Umbilical cord (tissue), 2 donors: ENCODE measurements at places on chromosomes 5 and 9. TPM values are rescaled to one million over a fixed set of nuclear protein-coding genes. Genes with fewer than 3 reads are reported as not detected.

AGXT2 gene
- total RNA-seq: 2.2 TPM

FBXO4 gene
- 39.0 TPM for total RNA-seq

- DNase-seq: no peak
These were observed 86.6 kb upstream of the ANKH start for GRCh38 chr5:14958188-14958587.

- DNase-seq: no peak
These were observed 17.4 kb downstream of the CDC42SE2 start for GRCh38 chr5:131281133-131281867.

- no peak for DNase-seq
These were observed 2.9 kb downstream of the FREM1 start for GRCh38 chr9:14907360-14907685.

DNA sequence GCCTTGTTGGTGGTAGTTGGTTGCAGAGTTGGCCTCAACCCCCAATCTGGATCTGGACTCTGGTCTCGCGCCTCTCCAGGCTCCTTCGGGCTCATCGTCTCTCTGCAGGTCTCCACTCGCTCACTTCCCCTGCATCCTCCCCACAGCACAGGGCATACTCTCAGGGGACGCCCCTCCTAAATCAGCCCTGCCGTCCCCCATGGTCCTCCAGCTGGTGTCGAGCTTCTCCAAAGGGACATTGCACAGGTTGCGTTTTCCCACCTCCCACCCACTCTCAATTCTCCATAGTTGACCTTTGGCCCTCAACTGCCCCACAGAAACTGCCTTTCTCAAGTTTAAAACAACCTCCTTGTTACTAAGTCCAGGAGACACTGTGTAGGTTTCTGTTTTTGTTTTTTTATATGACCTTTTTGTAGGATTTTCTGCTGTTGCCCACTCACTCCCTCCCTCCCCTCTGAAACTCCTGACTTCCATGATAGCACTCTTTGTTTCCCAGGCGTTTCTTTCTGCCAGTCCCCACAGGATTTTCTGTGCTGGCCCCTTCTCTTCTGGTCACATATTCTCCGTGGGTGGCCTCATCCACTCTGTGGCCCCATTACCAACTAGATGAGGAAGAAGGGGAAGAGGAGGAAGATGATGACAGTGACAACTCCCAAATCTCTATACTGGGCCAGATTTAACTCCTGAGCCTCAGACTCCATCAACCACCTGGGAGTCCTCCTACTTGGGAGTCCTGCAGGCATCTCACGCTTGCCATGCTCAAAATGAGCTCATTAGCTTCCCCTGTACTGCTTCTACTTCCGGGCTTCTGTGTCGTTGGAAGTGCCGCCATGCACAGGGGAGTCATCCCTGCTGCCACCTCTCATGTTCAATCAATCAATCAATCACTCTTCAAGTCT is 50.3 kb downstream of the ALG2 start:
- no peak for DNase-seq

- DNase-seq: peak; percentile 97
These were observed 19.2 kb downstream of the GSN start for GRCh38 chr9:121286973-121287741.

PCDHA1 gene
- 5.3 TPM for total RNA-seq

- no peak for DNase-seq
These were observed 91.3 kb downstream of the RALGPS1 start for GRCh38 chr9:127005770-127006314.

SLCO6A1 gene
- total RNA-seq: 2.9 TPM

NR5A1 gene
- not detected for total RNA-seq

DNA sequence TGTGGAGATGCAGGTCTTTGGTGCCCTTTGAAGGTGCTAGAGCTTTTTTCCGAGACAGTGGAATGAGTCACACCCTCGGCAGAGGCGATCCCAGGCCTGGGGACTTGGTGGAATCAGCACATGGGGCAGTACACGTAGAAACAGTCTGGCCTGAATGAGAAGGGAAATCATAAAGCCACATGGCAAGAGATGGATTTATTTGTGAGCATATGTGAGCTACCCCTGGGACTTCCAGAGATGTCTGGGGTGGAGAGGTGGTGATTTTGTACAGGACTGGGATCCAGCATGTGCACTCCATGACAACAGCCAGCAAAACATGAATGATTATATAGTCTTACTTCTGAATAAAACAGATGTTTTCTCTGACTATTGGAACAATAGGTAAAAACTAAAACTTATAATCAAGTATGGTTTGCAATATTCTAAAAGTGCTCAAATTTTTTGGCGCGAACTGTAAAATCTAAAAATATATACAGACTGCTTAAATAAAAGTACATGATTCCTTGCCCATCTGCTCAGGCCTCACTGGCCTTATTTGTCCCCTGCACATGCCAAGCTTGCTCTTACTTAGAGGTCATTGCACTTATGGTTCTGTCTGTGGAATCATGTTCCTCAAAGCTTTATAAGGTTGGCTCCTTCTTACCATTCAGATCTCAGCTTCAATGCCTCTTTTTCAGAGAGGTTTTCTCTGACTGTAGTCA is 54.7 kb upstream of the SMARCA2 start:
- peak; percentile 14 for DNase-seq

CHSY3 gene
- total RNA-seq: 105 TPM

GRCh38 chr5:160835376-160835775 is 16.6 kb downstream of the ATP10B start:
- no peak for DNase-seq

FOXD4L6 gene
- not detected for total RNA-seq

ZNF483 gene
- total RNA-seq: 14.2 TPM

DNA sequence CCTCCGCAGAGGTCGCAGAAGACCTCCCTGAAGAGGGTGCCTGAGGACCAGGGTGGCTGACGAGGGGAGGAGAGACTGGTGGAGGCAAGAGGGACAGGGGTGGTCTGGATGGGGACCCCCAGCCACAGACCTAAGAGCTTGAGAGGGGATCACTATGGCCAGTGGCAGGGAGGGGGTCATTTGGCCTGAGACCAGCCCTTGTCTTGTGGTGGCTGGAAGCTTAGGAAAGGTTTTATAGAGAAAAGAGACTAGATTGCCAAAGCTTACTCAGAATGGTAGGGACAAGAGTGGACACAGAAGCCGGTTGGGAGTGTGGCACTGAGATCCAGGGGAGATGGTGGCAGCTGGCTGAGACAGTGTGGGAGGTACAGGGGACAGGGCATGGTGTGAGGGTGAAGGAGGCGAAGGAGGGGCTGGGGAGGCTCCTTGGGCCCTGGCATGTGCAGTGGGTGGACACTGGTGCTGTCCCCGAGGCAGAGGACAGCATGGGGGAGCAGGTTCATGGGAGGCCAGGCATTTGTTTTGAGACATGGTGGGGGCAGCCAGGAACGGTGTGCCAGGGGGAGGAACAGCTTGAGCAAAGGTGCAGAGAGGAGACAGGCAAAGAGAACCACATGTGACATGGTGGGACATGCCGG is 123.0 kb downstream of the C9orf50 start:
- DNase-seq: peak; percentile 15

DNA sequence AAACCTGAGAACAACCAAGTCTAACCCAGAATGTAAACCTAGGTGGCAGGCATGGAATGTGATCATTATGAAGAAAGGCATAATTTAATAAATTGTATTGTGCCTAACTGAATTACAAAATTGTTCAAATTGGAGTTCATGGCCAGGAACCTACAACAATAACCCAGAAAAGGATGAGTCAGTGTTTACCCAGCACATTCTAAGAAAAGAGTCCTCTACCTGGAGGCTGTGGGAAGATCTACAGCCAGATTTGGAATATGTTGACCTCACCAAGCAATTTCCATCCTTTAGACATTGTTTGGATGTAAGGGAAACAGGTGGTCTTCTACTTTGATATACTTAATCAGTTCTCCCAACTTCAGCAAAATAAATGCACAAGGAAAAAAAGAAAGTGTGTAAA is 152.2 kb downstream of the TMEM161B start:
- DNase-seq: no peak

DNA sequence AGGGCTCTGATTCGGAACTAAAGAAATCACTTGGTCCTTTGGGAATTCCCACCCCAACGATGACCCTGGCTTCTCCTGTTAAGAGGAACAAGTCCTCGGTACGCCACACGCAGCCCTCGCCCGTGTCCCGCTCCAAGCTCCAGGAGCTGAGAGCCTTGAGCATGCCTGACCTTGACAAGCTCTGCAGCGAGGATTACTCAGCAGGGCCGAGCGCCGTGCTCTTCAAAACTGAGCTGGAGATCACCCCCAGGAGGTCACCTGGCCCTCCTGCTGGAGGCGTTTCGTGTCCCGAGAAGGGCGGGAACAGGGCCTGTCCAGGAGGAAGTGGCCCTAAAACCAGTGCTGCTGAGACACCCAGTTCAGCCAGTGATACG is 83.4 kb downstream of the GOLPH3 start:
- DNase-seq: no peak

MYOT gene
- total RNA-seq: not detected

GRCh38 chr9:5438301-5439162 is 807 bp upstream of the PLGRKT start:
- no peak for DNase-seq

- DNase-seq: no peak
These were observed 178.3 kb upstream of the MPDZ start for GRCh38 chr9:13457795-13458194.

GRCh38 chr9:69078069-69078468 is 42.5 kb downstream of the FXN start:
- DNase-seq: no peak

DNA sequence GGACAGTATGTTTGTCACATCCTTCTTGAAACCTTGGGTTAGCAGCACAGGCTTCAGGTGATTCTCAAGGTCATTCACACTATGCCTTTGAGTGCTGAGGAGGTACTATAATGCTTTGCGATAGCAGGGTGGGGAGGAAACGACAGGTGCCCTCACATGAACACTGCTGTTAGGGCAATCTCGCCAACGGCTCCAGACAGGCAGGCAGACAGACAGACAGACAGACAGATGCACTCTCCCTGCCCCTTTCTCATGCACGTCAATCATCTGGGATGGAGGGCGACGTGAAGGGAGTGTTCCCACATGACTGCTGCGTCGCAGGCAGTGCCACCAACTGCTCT is 82.9 kb downstream of the RAPGEF1 start:
- no peak for DNase-seq

DRD1 gene
- 2.4 TPM for total RNA-seq

- peak; percentile 14 for DNase-seq
These were observed 264.5 kb upstream of the CDH6 start for GRCh38 chr5:30928956-30929355.
